Activated T-helper 2 cell treated with anti-CD3 and anti-CD28 coated beads, Interferon-gamma antibody, Interleukin-2, Interleukin-4, amounts not matched to agents 10 μg/mL and 5 μg/mL and 100 μg/mL, durations not matched to agents 14 hours and 24 hours and 36 hours (primary cell): ENCODE measurements at places on chromosomes 12 and 14. TPM values are rescaled to one million over a fixed set of nuclear protein-coding genes. Genes with fewer than 3 reads are reported as not detected.

SLC5A8 gene
- not detected in 2 replicates for total RNA-seq

TAS2R14 gene
- 2.6 and 2.8 TPM in 2 replicates for total RNA-seq

SYT1 gene
- total RNA-seq: not detected in 2 replicates

DNA sequence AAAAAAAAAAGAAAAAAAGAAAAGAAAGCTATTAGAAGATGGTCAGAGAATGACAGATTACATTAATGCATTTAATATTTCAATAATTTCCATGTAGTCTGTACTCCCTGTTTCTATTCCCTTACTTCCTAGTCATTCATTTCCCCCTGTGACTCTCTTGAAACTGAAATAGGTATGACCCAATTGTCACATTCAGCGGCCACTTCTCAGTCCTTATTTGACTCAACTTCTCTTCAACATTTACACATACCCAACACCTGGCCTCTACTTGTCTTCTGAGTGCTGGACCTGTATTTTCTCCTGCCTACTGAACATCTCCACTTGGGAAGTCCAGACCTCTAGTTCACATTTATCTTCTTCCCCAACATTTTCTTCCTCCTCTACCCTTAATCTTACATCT lies 7.2 kb downstream of the EEA1 start:
- DNase-seq: no peak
- H3K4me3 ChIP-seq: no peak overlapping the region
- no peaks in the 10 kb centered on the region for H3K27me3 ChIP-seq
- H3K36me3 ChIP-seq: peaks cover 27% of the 10 kb centered on the region

DNA sequence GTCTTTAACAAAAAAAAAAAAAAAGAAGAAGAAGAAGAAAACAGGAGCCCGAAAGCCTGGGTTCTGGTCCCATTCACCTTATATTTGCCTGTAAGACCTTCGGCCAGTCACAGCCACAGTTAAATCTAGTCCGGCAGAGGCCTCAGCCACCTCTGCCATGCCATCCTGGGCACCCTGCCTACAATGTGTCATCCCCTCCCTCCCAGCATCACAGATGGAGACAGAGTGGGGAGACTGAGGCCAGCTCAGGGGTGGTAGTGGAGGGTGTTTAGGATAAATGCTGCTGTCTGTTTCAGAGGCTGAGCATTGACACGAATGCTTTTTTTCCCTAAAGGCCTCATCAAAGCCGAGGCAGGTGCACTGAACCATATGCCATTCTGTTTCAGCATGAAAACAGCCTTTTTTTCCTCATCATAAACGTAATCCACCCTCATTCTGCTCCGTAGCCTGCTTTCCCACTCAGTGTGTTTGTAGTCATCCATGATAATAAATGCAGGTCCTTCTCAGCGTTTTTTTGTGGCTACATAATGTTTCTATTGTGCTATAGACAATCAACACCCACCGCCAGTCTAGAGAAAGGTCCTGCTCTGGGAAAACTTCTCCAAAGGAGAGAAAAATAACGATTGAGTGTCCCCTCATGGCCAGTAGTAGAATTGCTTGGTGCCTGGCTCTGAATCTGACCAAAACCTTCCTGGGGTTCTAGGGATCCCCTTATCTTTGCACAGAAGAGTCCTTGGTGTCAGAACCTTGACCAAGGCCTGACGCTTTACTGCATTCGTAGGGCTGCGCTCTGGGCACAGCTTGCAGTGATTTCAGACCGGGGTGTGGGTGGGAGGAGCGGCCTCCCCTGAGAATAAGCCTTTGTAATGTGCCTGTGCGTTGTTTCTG lies 41.1 kb upstream of the TSPAN9 start:
- H3K27ac ChIP-seq: no peak overlapping the region
- H3K27me3 ChIP-seq: no peaks in the 10 kb centered on the region
- H3K4me1 ChIP-seq: no peaks in the 10 kb centered on the region
- DNase-seq: no peak

DNA sequence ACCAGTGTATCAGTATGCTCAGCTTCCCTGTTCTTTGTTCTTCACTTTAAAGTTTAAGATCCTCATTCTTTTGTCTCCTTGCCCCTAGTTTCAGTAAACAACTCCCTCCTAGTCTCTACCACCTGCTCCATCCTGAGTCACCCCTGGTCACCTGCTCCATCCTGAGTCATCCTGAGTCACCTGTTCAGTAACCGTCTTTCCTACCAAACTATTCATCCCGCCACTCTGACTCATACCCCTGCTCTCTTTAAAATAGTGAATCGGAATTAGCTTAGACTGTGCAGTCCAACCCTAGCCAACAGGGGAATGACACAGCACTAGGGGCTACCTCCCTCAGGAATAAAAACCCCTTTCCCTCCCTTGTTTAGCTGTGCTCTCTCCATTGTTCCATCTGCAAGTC lies 888.1 kb upstream of the MDGA2 start:
- no peak overlapping the region for H3K27ac ChIP-seq
- H3K4me3 ChIP-seq: no peak overlapping the region
- H3K27me3 ChIP-seq: no peaks in the 10 kb centered on the region
- DNase-seq: no peak
- H3K4me1 ChIP-seq: no peaks in the 10 kb centered on the region
- H3K36me3 ChIP-seq: no peaks in the 10 kb centered on the region

DNA sequence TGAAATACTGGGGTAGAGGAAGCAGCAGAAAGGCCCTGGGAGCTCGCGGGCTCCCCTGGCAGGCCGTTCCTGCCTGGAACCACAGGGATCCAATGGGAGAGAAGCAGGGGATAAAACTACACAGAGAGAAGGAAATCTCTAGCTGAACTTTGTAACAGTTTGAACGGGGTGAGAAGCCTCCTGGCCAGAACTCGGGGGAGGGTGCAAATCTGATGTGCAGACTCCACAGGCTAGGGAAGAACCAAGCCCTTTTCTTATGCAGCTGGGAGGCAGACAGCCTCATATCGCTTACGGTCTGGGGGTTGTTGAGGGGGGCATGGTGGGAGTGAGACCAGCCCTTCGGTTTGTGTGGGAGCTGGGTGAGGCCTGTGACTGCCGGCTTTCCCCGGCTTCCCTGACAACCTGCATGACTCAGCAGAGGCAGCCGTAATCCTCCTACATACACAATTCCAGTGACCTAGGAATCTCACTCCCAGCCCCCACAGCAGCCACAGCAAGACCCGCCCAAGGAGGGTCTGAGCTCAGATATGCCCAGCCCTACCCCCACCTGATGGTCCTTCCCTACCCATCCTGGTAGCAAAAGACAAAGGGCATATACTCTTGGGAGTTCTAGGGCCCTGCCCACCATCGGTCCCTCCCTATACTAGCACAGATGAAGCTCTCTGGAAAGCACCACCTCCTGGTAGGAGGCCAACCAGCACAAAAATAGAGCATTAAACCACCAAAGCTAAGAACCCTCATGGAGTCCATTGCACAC lies 143.0 kb downstream of the TMTC1 start:
- no peak overlapping the region for H3K4me3 ChIP-seq
- no peaks in the 10 kb centered on the region for H3K27me3 ChIP-seq
- no peak overlapping the region for H3K27ac ChIP-seq
- H3K36me3 ChIP-seq: no peaks in the 10 kb centered on the region
- no peaks in the 10 kb centered on the region for H3K4me1 ChIP-seq

- H3K27ac ChIP-seq: no peak overlapping the region
- no peak overlapping the region for H3K4me3 ChIP-seq
- no peak for DNase-seq
- peaks cover 4% of the 10 kb centered on the region for H3K36me3 ChIP-seq
- peaks cover 46% of the 10 kb centered on the region for H3K27me3 ChIP-seq
Measured at GRCh38 chr12:63152321-63152700, 1.3 kb upstream of the AVPR1A start.

DNA sequence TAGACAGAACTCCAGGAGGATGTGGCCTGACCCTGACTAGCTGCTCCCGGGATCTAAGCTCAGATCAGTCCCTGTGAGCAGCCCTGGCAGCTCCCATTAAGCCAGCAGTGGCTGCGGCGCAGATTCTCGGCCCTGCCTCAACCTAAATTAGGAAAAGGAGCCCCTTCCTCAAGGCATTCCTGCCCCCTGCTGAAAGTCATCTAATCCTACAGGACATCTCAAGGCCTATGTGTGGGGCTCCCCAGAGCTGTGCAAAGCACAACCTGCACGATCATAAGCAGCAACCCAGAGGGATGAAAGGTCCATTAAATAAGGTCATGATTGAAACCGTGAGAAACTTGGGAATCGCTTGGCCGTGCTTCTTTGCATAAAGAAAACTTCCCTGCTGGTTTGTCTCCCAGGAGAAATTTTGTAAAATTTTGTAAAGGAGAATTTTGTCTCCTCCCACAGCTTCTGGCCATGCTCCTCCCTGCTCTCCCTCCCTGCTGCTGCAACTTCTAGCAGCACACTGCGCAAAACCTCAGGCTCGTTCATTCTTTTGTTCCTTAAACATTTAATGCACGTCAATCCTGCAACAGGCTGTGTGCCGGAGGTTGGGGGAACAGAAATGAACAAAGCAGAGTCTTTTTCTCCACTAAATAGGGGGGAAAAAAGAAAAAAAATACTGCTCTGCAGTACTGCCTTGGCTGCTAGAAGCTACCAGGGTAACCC lies 96.6 kb upstream of the SLC35F4 start:
- H3K27me3 ChIP-seq: no peaks in the 10 kb centered on the region
- H3K4me3 ChIP-seq: no peak overlapping the region
- no peak overlapping the region for H3K27ac ChIP-seq
- no peaks in the 10 kb centered on the region for H3K36me3 ChIP-seq
- no peaks in the 10 kb centered on the region for H3K4me1 ChIP-seq

DNA sequence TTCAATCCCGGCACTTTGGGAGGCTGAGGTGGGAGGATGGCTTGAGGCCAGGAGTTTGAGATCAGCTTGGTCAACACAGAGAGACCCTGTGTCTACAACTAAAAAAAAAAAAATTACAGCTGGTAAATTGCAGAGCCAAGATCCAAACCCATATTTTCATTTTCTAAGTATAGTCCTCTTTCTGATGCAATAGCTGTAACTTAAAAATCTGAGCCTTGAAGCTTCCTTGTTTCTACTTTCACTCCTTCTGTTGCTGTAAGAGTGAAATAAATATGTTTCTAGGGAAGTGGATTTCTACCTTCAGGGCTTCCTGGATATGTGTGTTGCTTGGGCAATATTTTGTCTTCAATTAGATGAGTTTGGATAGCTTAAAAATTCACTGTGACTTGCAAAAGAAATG lies 42.0 kb upstream of the PRICKLE1 start:
- no peaks in the 10 kb centered on the region for H3K27me3 ChIP-seq
- no peaks in the 10 kb centered on the region for H3K36me3 ChIP-seq
- no peak overlapping the region for H3K27ac ChIP-seq
- DNase-seq: no peak
- H3K4me1 ChIP-seq: no peaks in the 10 kb centered on the region

GRCh38 chr12:10220398-10221077 lies 7.9 kb downstream of the GABARAPL1 start:
- H3K27me3 ChIP-seq: peaks cover under 1% of the 10 kb centered on the region
- no peak for DNase-seq
- peaks cover 24% of the 10 kb centered on the region for H3K36me3 ChIP-seq
